ENCODE measurements at places on chromosomes 1 and 21. TPM values are rescaled to one million over a fixed set of nuclear protein-coding genes. Genes with fewer than 3 reads are reported as not detected.

The TBX15 gene
- total RNA-seq, result 6.1 TPM

The RPS27 gene
- 2,137 TPM for total RNA-seq

The RBM11 gene
- total RNA-seq, result 0.75 TPM

The NHLH1 gene
- not detected for total RNA-seq

The WASF2 gene
- total RNA-seq, result 72.1 TPM

The PTGER3 gene
- total RNA-seq, result 87.8 TPM

- peak; percentile 92 for DNase-seq
Measured at GRCh38 chr1:25232866-25233784, 823 bp upstream of the SYF2 start.

DNA sequence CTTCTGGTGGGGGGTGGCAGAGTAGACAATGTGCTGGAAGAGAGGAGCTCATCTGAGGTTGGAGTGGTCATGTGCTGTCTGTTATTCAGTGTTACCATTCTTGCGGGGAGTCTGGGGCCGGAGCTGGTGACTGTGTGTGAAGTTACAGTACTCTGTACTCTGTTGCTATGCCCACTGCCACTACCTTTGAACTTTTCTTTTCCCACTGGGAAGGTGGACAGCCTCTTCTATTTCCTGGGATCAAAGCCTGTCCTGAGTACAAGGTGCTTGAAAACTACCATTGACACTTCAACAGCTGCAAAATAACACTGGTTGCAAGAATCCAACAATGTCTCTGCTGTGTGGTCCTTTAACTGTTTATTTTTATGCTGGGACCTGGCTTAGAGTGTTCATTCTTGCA, 66.4 kb upstream of the ZNF326 start:
- no peak for DNase-seq

DNA sequence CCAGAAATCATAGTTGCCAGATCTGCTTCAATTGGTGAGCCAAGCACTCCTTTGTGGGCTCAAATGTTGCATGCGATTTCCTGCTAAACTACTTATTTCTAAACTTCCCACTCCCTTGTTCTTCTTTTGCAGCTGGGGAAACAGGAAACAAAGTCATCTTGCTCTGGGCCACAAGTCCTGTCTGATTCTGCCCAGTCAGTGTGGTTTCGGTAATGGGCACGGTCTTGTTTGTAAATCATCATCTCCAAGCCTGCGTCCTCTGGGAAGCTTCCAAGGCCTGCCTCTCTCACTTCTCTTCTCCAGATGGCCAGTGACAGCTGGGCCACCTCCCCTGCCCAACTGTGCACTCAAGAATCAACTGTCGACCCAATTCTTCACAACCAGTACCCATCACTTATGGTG, 4.4 kb downstream of the S100A8 start:
- DNase-seq, result peak; percentile 59

DNA sequence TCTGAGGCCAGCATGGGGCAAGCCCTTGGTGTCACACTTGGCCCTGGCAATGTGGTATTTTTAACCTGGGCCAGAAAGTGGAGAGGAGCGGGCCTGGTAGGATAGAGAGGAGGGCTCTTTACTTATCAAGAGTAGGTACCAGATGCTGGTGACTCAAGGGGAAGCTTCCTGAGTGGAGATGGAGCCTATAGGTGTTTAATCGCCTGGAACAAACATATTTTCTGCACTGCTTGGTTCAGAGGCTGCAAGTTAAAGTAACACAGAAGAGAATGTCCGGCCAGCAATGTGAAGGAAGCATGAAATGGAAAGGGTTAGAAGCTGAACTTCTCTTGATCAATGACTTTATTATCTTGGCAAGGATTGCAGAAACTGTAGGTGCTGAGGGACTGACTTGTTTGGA, 74.3 kb downstream of the DDR2 start:
- DNase-seq, result no peak

GRCh38 chr21:46144464-46145070, 10.8 kb downstream of the FTCD start:
- DNase-seq, result no peak

GRCh38 chr1:202304375-202304774, 37.4 kb downstream of the UBE2T start:
- no peak for DNase-seq

- no peak for DNase-seq
Measured at GRCh38 chr1:176720838-176721237, 257.9 kb downstream of the PAPPA2 start.

GRCh38 chr1:153363641-153364040, 6.0 kb downstream of the S100A9 start:
- no peak for DNase-seq

DNA sequence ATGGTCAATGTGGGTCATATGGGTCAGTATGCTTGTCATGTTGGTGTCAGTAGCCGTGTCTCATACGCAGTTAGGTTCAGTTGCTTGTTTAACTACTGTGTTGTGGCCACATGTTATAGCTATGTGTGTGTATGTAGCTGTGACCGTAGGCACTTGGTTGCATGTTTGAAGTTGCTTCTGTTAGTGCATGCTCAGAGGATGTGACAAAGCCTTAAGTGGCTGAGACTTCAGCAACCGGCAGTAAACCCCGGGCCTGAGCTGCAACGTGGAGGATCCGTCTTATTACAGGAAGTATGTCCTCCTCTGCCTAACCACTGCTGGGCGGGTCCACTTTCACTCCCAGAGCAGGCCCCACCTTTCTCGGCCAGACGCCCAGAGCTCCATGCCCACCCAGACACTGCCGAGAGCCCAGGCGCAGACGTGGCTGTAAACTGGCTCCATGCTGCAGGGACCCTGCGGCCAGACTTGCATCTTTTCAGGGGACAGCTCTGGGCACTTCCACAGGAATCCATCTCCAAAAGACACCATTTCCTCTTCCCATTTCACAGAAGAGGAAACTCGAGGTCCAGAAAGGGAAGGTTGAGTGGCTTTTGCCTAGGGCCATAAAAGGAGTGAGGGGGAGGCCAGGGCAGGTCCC, 2.2 kb downstream of the TCEA3 start:
- peak; percentile 95 for DNase-seq

DNA sequence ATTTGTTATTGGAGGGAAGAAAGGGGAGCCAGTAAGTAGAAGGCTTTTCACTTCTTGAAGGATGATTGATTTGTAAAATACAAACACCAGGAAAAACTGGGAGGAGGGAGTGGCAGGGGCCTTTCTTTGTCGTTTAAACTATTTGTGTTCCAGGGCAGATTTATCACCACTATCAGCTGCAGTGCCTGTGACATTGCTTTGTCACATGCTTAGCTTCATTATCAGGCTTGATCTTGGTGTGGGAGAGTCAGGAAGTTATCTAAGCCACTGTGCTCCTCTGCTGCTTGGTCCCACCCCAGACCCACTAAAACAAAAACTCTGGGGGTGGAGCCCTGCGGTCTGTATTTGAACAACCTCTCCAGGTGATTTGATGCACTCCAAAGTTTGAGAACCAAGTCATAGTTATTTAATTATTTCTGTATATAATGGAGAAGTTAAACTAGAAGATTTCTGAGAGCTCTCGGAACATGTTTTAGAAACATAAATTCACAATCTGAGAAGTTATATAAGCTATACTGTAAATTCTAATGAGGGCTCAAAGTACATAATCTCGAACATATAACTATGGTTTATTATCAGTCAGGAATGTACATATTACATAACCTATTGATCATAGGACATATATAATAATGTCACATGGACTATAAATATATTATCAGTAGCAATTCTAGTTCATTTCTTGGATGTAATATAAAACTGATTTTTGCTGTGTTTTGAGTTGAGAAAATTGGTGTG, 87.9 kb downstream of the CDC14A start:
- no peak for DNase-seq
